NCI-H510A treated with DMSO at 0.1 percent for 48 hours (cell line): ENCODE measurements at places on chromosomes 12 and 14.

- DNase-seq: no peak
Observed at GRCh38 chr14:61196034-61196433, 85.1 kb downstream of the TMEM30B start.

- DNase-seq: peak; percentile 64
Observed at GRCh38 chr12:117897372-117898161, 71.2 kb downstream of the KSR2 start.

GRCh38 chr14:79480212-79480611, 731.1 kb downstream of the DIO2 start:
- no peak for DNase-seq

- no peak for DNase-seq
Observed at GRCh38 chr14:76948213-76948947, 80.1 kb downstream of the IRF2BPL start.

DNA sequence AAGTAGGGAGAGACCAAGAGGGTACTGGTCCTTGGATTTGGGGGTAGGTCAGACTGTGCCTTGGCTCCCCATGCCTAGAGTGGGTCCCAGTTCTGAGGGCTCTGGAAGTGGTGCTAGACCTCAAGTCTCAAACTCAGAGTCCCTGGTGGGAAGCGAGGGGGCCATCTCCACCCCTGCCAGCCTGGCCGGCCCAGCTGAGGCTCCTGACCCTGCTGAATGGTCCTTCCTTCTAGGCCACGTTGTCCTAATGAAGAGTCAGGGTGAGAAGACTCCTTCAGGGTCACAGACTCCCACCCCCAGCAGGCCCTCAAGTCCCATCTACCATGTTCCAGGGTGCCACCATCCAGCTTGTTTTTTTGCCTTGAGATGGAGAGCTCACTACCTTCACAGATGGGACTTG, 12.9 kb downstream of the SERPINA6 start:
- DNase-seq: no peak

GRCh38 chr12:89345376-89345775, 6.9 kb downstream of the DUSP6 start:
- DNase-seq: no peak

- no peak for DNase-seq
Observed at GRCh38 chr12:85092814-85093370, 56.7 kb downstream of the LRRIQ1 start.

GRCh38 chr14:65339866-65340265, 72.7 kb upstream of the FUT8 start:
- DNase-seq: no peak

DNA sequence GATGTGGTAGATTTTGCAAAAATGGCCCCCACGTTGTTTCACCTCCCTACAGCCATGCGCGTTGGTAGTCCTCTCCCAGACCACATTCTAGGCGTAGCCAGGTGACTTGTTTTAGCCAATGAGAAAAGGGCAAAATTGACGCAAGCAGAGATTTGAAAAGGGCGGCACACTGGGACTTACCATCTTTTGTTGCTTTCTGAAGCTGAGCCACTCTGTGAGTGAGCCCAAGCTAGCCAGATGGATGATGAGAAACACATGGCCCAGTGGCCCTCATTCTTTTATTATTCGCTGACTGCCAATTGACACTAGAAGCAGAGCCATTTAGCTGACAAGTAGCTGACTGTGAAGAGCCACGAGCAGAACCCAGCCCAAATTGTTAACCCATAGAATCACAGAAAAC, 142.0 kb upstream of the GZMB start:
- DNase-seq: no peak

- DNase-seq: no peak
Observed at GRCh38 chr12:117109943-117110635, 10.9 kb upstream of the TESC start.

- DNase-seq: no peak
Observed at GRCh38 chr12:54424224-54424623, 5.2 kb upstream of the ITGA5 start.

DNA sequence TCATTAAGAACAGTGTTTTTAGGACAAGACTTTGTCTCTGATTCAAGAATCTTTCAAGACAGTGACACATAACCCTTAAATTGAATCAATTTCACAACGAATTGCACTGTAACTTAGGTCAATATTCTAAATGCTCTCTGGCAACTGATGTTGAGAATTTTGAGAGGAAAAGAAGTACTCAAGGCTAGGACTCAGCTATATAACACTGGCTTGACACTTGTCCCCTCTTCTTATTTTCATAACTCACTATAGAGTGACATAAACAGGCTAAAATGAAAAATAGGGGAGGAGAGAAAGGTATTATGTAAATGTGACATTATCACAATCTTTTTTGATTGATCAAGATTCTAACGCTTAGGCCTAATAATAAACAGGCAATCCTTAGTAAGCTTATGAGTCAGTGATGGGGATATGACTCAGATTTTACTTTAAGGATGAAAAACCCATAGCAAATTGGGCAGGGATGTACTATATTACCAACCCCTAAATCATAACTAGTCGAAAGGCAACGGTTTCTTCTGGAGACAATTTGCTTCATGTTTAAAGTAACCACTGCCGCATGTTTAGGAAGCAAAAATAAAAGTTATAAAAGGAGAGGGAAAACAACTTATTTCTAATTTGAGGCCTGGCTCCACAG, 10.9 kb downstream of the BTG1 start:
- DNase-seq: no peak

DNA sequence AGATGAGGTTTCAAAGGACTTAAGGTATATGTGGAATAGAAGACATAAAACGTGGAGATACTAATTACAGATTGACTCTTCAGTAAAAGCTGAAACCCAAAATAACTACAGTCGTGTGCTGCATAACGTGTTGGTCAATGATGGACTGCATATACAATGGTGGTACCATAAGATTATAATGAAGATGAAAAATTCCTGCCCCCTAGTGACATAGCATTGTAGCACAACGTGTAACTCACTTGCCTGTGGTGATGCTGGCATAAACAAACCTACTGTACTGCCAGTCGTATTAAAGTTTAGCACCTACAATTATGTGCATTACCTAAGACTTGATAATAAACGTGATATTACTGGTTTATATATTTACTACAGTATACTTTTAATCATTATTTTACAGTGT, 150.3 kb downstream of the LRRK2 start:
- no peak for DNase-seq

- no peak for DNase-seq
Observed at GRCh38 chr12:51792417-51792816, 56.1 kb downstream of the FIGNL2 start.

GRCh38 chr12:64955746-64956145, 131.3 kb downstream of the TBC1D30 start:
- no peak for DNase-seq

- no peak for DNase-seq
Observed at GRCh38 chr14:76273346-76273745, 102.6 kb upstream of the ESRRB start.

DNA sequence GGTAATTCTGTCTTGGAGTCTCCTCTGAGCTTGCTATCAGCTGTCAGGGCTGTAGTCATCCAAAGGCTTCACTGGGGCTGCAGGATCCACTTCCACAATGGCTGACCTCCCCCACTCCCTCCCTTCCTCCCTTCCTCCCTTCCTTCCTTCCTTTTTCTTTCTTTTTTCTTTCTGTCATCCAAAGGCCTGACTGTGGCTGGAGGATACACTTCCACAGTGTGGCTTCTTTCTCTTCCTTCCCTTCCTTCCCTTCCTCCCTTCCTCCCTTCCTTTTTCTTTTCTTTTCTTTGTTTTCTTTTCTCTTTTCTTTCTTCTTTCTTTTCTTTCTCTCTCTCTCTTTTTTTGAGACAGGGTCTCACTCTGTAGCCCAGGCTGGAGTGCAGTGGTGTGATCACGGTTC, 30.6 kb downstream of the ARF6 start:
- no peak for DNase-seq

- no peak for DNase-seq
Observed at GRCh38 chr12:81221681-81222080, 143.8 kb downstream of the ACSS3 start.

DNA sequence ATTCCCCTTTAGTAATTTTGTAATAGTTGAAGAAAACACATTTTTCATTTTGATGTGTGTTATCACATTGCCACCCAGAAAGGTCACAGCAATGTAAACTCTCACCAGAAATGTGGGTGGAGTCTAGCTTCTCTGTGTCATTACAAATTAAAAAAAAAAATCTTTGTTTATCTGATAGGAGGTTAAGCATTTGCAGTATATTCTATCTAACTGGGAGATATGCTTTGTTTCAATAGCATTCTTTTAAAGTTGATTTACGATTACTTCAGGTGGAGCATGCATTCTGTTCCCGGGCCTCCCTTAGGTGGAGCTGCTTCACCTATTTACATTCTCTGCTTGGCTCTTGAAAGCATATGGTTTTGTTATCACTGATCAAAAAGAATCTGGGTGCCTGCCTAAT, 7.8 kb downstream of the ADIPOR2 start:
- peak; percentile 11 for DNase-seq

GRCh38 chr12:19239616-19240234, 110.2 kb downstream of the PLEKHA5 start:
- no peak for DNase-seq

- no peak for DNase-seq
Observed at GRCh38 chr14:66998013-66998412, 191.2 kb upstream of the GARIN2 start.

GRCh38 chr14:75579882-75580281, 1.5 kb downstream of the FLVCR2 start:
- no peak for DNase-seq

DNA sequence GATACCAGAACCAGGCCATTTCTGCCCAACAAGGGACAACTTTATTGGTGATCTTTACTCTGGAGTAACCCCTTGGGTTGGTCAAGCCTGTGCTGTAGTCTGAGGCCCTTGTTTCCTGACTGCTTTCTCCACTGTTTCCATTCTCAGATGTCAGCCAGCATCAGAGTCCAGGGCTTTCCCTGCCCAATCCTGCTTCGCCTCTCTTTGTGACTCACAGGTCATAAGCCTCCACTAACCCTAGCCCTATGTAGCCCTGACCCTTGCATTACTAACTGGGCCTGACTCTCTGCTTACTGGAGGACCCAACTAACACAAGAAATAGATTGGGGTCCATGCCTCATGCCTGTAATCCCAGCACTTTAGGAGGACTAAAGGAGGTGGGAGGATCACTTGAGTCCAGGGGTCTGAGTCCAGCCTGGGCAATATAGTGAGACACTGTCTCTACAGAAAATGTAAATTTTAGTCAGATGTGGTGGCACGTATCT, 8.6 kb upstream of the SNRNP35 start:
- no peak for DNase-seq

- DNase-seq: no peak
Observed at GRCh38 chr12:325906-326305, 63.2 kb downstream of the KDM5A start.
